ENCODE measurements at places on chromosomes 6 and 20.

GRCh38 chr6:143928853-143929252, 64.6 kb downstream of the ZC2HC1B start:
- H3K27ac ChIP-seq: no peak overlapping the region
- no peaks in the 10 kb centered on the region for H3K36me3 ChIP-seq
- H3K4me1 ChIP-seq: no peaks in the 10 kb centered on the region
- DNase-seq: no peak
- H3K4me3 ChIP-seq: no peak overlapping the region

DNA sequence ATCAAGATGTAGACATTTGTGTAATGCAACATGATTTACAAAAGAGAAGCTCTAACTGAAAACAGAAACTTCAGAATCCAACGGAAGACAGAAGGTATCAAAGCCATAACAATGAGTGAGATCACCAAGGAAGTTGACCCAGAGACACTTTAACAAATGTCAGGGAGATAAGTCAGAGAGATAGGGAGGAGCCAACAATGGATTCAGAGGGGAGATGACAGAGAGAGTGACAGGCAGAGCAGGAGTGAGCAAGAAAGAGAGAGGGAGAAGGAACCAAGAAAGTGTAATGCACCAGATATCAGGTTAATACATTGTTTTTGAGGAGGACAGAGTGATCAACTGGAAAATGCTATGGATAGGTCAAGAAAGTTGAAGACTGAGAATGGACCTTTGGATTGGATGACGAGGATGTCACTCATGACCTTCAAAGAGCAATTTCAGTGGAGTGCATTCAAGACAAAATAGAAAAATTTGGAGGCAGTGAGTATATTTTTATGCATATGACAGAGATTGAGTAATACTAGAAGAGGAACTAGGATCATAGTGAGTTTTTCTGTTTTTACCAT, 86.6 kb downstream of the TRDN start:
- no peaks in the 10 kb centered on the region for H3K36me3 ChIP-seq
- no peaks in the 10 kb centered on the region for H3K27me3 ChIP-seq
- no peak overlapping the region for H3K4me3 ChIP-seq
- H3K4me1 ChIP-seq: no peaks in the 10 kb centered on the region
- no peak for DNase-seq

DNA sequence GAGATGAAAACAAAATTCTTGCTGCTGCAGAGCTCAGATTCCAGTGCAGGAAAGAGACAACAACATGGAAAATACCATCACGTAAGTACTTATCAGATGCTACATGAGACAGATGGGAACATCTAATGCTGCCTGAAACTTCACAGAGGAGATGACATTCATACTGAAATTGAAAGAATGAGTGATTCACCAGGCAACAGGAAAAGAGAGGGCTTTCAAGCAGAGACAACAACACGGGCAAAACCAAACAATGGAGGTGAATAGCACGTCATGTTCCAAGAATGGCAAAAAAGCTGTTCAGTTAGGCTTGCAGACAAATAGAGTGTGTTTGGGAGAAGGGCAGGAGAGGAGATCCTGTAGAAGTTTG, 39.3 kb downstream of the GTF2H5 start:
- no peaks in the 10 kb centered on the region for H3K36me3 ChIP-seq
- H3K27me3 ChIP-seq: no peaks in the 10 kb centered on the region
- no peak for DNase-seq
- H3K4me1 ChIP-seq: peaks cover 5% of the 10 kb centered on the region
- H3K4me3 ChIP-seq: no peak overlapping the region

GRCh38 chr6:35025232-35026188, 115.6 kb downstream of the TCP11 start:
- H3K36me3 ChIP-seq: peaks cover 5% of the 10 kb centered on the region
- no peak overlapping the region for H3K4me3 ChIP-seq
- DNase-seq: no peak
- H3K27ac ChIP-seq: no peak overlapping the region
- no peaks in the 10 kb centered on the region for H3K27me3 ChIP-seq

DNA sequence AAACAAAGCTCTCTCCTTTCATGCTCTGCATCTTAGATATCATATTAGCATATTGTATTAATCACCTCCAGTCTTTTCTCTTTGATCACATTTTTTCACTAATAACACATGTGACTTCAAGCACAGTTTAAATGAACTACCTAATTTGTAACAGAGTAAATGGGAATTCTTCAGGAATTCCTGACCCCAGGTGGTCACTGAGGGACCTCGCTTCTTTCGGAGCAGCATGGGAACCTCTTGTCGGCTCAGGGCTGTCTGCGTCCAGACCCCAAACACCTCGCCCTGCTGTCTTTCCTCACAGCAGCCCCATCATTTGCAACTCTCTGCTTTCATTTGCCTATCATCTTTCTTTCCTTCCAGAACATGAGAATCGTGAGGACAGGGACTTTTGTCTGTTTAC, 103.5 kb downstream of the DACT2 start:
- H3K27me3 ChIP-seq: no peaks in the 10 kb centered on the region
- H3K4me1 ChIP-seq: no peaks in the 10 kb centered on the region
- H3K4me3 ChIP-seq: no peak overlapping the region
- no peak for DNase-seq

GRCh38 chr6:41477572-41477971, 68.6 kb upstream of the FOXP4 start:
- H3K27me3 ChIP-seq: no peaks in the 10 kb centered on the region
- no peaks in the 10 kb centered on the region for H3K36me3 ChIP-seq
- no peak overlapping the region for H3K4me3 ChIP-seq
- H3K27ac ChIP-seq: no peak overlapping the region

DNA sequence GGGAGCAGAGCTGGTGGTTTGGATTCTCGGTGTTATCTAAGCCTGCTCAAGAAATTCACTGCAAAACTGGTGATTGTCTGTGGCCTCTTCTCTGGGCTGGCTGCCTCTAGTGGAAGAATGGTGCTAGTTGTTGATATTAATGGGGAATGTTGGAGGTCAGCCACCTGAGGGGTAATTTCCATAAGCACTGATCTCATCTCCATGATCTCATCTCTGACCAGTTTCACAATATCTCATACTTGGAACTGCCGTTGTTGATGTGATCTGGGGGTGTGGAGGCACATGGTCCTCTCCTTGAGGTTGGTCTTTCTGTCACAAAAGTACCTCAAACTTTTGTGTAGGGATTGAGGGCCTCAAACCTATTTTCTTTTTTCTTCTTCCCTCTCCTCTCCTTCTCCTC, 102.6 kb downstream of the CD109 start:
- H3K4me3 ChIP-seq: no peak overlapping the region
- H3K4me1 ChIP-seq: no peaks in the 10 kb centered on the region
- no peaks in the 10 kb centered on the region for H3K36me3 ChIP-seq
- H3K27ac ChIP-seq: no peak overlapping the region

DNA sequence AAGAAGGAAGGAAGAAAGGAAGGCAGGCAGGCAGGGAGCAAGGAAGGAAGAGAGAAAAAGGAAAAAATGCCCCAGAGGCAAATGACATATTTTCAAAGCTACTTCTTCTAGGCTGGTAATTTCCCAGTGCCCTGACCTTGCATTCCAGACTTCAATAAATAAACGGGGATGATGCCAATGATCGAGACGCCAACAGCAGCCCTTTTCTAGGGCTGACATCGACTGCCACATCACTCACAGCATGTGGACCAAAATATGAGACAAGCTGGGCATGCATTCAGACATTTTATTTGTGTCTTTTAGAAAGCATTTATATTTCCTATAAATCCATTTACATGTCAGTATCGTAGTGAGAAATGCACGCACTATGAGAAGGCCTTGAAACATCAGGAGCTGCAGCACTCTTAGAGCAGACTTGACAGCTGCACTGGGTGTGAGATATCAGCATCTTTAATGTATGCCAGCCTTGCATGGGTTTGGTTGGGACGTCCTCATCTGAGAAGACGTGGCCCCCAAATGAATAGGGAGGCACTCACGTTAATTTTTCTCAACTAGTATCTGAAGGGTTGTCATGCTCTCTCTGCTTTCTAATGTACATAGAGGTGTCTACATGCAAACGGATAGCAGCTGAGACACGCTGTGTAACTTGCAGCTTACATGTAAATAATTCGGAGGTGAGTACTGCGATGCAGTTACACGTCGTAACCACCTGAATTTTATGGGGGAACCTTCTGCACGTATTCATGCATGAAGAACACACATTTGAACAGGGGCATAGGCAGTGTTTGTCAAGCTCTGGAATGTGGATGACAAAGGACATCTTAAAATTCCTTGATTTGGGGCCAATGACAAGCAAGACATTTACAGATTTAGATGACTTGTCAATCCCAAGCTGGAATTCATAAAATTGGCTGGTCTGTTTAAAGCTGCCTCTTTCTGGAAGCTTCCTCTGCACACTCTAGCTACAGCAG, 149.1 kb upstream of the AGPAT4 start:
- no peaks in the 10 kb centered on the region for H3K27me3 ChIP-seq
- H3K27ac ChIP-seq: no peak overlapping the region
- H3K4me1 ChIP-seq: no peaks in the 10 kb centered on the region
- no peak overlapping the region for H3K4me3 ChIP-seq
- no peak for DNase-seq
- no peaks in the 10 kb centered on the region for H3K36me3 ChIP-seq

DNA sequence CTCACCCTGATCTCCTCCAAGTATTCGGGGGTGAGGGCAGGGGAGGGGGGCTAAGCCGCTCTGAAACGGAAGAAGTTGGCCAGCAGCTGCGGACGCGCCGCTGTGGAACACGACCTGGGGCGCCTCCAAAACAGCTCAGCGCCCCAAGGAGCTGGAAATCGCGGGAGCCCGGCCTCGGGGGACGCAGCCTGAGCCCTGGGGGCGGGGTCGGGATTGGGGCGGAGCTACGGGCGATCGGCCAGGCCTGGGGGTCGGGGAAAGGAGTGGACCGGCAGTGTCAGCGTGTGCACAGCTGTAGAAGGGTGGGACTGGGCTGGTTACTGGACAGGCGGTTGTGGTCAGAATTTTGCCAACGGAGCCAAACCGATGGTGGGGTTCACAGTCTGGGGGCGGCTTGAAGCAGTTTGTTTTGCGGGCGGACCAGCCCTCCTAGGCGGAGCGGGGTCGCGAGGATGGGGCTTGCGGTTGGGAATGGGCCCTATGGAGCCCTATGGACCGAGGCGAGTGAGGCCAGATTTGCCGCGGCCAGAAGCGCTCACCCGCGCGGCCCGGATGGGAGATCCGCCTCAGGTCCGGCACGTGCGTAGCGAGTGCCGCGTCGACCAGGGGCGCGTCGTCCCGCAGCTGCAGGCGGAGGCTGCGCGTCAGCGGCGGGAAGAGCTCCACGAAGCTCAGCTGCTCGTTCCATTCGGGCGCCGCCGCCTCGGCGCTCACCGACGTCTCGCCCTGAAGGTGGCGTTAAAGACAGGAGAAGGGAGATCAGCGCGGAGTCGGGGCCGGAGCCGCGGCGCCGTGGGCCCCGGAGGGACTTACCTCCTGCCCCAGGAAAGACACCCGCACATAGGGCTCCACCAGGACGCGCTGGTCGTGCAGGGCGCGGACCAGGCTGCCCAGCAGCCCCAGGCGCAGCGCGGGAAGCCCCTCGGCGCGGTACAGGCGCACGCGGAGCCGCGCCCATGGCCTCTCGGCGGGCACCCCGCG, 14.3 kb upstream of the SPAG4 start:
- H3K27me3 ChIP-seq: peaks cover 12% of the 10 kb centered on the region
- H3K27ac ChIP-seq: no peak overlapping the region
- peaks cover 9% of the 10 kb centered on the region for H3K4me1 ChIP-seq
- H3K4me3 ChIP-seq: peak overlapping the region; percentile 74
- peak; percentile 71 for DNase-seq

DNA sequence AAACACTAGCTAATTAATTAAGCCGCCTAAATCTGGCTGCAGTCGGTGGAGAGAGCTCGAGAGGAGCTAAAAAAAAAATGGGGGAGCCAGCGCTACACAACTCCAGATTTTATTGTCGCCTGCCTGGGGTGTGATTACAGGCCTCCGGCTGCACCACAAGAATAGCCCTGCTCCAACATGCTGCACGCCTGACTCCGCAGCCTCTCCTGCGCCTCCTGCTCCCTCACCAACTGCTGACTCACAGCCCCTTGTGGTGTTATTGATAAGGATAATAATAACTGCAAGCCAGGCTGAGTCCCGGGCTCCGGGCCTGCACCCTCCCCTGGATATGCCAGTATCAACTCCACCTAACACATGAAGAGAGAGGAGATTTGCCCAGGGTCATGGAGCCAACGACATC, 16.8 kb downstream of the SIRPA start:
- H3K36me3 ChIP-seq: no peaks in the 10 kb centered on the region
- H3K27ac ChIP-seq: no peak overlapping the region

DNA sequence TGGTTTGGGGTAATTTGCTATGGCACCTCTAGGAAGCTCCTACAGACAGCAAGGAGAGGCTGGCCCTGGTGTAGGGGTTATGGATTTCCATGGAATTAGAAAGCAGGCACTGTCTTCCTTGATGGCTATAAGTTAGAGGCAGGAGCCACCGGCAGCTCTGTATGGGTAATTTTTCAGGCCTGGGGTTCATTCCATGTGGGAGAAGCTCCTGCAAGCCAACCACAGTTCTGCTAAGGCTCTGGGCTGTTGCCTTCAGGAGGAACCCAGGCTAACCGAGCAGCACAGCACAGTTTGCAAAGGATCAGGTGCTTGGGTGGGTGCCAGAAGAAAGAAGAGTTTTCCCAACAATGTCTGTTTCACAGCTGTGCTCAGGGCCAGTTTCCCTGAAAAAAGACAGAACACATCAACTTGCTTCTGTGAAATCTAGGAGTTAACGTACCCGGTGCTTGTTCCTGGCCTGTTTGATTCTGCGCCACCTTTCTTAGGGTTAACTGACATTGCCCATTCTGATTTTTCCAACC, 162.8 kb upstream of the MYLIP start:
- no peaks in the 10 kb centered on the region for H3K36me3 ChIP-seq
- H3K27me3 ChIP-seq: no peaks in the 10 kb centered on the region
- H3K27ac ChIP-seq: no peak overlapping the region
- H3K4me1 ChIP-seq: no peaks in the 10 kb centered on the region
- H3K4me3 ChIP-seq: no peak overlapping the region
- no peak for DNase-seq

GRCh38 chr6:125818225-125818657, 27.5 kb downstream of the NCOA7 start:
- H3K36me3 ChIP-seq: no peaks in the 10 kb centered on the region
- no peaks in the 10 kb centered on the region for H3K27me3 ChIP-seq
- H3K27ac ChIP-seq: no peak overlapping the region
- DNase-seq: no peak
- no peaks in the 10 kb centered on the region for H3K4me1 ChIP-seq

DNA sequence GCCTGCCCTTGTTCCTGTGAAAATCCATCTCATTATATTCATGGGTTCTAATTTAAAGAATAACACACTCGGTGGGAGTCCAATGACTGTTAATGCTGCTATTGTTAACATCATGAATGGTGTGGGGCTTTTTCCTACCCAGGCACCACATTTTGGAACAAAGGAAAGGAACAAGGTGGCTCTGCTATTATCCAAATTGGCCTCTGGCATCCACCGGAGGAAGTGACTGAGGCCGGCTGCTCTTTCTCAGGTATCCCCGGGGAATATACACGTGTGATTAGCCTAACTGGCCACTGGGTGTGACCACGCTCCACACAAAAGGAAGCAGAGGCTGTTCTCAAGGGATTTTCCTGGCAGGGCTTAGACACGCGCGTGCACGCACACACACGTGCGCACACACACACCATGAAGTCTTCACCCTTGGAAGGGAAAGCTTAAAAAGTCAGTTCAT, 601.2 kb upstream of the ARID1B start:
- H3K27ac ChIP-seq: no peak overlapping the region
- H3K27me3 ChIP-seq: no peaks in the 10 kb centered on the region
- H3K4me1 ChIP-seq: no peaks in the 10 kb centered on the region
- H3K4me3 ChIP-seq: no peak overlapping the region
- no peak for DNase-seq
